Stimulated activated CD4-positive, alpha-beta T cell treated with anti-CD3 and anti-CD28 coated beads, Interleukin-4, amount 100 ng/mL, for 1 hour (primary cell): ENCODE measurements at places on chromosomes 11 and 22.

DNA sequence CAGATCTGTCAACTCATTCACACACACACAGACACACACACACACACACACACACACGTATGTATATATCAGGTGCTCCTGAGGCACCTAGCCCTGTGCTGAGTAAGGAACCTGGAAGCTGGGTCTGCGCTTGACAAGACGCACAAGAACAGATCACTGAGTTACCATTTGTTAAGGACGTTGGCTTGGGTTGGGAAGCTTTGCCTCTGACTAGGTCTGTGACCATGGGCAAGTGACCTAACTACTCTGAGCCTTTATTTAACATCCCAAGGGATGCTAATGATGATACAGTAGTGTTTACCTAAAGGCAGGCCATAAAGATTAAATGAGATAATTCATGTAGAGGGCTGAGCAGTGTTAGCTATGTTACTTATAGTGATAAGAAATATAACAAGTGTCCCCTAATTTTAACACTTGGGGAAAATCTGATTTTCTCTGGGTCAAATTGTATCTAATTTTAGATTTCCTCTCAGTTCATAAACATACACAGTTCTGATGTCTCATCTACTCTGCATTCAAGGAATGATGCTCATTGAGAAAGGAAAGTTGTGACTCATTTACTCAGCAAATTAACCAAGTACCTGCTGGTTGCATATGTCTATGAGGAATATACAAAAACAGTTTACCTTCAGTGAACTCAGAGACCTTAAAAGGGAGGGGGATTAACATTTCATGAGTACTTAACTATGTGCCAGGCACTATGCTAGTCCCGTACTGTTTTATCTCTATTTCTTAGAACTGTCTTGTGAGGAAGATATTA is 13.6 kb downstream of the RNF185 start:
- no peak for DNase-seq

DNA sequence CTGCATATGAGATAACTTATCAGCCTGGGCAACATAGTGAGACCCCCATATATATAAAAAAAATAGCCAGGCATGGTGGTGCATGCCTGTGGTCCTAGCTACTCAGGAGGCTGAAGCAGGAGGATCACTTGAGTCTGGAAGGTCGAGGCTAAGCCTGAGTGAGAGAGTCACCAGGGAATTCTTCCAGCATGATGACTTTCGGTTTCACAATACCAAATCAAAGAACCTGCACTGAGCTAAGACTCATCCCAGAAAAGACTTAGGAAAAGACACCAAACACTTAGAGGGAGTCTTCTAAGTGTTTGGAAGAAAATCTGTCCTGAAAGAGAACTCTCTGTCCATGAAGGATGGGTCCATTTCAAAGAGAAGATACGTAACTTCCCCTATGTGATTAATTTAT is 12.7 kb downstream of the STK33 start:
- DNase-seq, result no peak

- no peak for DNase-seq
Observed at GRCh38 chr11:36239636-36240035, 49.6 kb downstream of the COMMD9 start.

DNA sequence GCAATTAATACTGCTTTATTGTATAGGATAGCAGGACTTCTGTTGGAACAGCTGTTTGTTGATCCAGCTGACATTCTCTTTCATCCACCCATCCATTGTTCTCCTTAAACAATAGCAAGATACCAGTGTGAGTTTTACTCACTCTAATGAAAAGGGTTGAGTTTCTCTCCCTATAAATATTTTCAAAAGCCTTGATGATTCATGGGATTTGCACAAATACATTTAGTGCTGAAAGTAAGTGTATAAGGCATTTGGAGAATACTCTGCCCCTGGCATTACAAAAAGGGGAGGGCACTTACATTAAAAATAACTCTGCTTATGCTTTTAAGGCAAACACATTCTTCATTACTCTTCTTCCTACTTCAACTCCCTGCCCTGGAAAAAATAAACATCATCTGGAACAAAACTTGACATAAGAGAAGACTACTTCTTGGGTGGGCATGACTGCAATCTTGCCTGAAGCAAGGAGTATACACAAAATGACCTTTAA is 634.9 kb downstream of the METTL15 start:
- no peak for DNase-seq

GRCh38 chr22:46180370-46181137 is 30.2 kb downstream of the PPARA start:
- DNase-seq, result no peak

DNA sequence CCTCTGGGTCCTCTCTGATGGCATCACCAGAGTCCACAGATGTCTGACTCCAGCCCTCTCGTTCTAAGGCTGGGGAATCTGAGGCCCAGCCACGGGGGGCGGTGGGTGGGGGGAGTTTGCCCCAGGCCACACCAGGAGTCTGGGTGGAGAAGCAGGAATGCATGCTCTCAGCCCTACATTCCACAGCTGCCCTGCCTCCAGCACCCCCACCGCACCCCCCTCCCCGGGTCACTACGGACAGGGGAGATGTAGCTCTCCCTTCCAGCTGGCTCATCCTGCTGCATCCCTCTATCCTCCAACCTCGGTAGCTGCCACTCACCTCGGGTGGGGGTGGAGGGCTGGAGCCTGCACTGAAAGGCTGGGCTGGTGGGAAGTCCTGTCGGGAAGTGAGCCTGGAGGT is 2.3 kb upstream of the PVALB start:
- DNase-seq, result no peak

- DNase-seq, result no peak
Observed at GRCh38 chr11:67545280-67545679, 22.0 kb upstream of the CABP2 start.

- DNase-seq, result no peak
Observed at GRCh38 chr11:115961159-115962003, 457.2 kb upstream of the CADM1 start.

GRCh38 chr11:118524757-118525470 is 2.4 kb upstream of the TTC36 start:
- no peak for DNase-seq
